Hematopoietic multipotent progenitor cell treated with erythropoietin and hydrocortisone succinate and interleukin-3 and kit ligand, for 15 days (in vitro differentiated cells): ENCODE measurements at places on chromosomes 1 and 21.

GRCh38 chr1:112761714-112762480 is 46.8 kb upstream of the PPM1J start:
- no peak for DNase-seq

- DNase-seq, result peak; percentile 88
Observed at GRCh38 chr1:54229281-54229891, 29.4 kb downstream of the MRPL37 start.

DNA sequence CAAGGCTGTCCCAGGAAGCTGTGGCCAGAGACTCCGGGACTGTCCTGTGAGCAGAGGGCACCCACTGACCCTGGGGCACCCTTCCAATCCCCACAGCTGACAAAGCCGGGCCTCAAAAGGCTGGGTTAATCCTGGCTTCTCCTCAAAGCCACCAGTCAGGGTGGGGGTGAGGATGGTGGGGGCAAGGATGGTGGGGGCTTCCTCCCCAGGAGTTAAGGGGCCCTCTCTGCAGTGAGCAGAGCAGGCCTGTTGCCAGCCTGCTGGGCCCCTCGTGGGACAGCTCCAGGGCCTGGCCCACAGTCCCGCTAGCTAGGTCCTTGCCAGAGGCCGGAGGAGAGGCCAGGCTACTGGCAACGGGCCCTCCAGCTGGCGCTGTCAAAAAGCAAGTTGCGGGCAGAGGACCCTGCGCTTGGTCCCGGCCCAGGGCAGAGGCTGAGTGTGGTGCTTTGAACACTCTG is 37.9 kb upstream of the CCDC27 start:
- no peak for DNase-seq

DNA sequence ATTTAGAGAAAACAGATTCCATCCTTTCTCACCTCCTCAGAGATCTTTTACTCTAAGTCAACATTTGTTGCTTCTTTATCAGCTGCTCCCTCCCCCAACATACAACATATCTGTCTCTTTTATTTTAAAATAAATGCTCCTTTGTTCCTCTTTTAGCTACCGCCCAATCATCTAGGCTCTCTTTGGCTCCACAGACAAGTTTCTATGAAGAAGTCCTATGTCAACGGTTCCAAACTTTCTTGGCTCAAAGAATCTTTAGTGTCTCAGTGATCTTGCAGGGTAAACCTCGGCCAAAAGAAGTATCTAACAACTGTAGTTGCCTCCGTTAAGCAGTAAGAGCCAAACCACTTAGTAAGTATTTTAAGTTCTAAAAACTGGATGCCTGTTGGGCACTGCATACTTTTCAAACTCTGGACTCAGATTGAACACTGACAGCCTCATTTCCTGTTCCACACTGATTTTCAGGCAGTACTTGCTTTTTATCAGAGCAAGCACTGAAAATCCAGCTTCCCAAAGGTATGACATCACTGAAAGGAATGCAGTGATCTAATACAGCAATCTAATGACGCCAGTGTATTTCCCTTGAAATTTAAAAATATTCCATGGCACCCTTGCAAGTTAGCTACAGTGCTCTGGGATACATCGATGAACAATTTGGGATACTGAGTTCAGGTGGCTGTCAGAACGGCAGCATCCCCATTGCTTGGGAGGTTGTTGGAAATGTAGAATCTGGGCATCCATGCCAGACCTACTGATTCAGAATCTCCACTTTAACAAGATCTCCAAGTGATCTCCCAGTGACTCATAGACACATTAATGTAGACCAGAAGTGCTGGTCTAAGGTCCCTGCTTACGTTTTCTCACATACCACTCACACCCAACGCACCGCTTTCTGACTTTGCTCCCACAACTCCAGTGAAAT is 26.8 kb downstream of the EGLN1 start:
- no peak for DNase-seq
